ENCODE measurements at places on chromosomes 3 and 15.
A peak's percentile ranks its signal among the peaks of the same experiment; 100 is the strongest.

- DNase-seq: peak; percentile 84
Measured at GRCh38 chr3:58188173-58188564, 22.6 kb downstream of the DNASE1L3 start.

GRCh38 chr15:38702178-38702912, 137.7 kb upstream of the RASGRP1 start:
- no peak for DNase-seq

DNA sequence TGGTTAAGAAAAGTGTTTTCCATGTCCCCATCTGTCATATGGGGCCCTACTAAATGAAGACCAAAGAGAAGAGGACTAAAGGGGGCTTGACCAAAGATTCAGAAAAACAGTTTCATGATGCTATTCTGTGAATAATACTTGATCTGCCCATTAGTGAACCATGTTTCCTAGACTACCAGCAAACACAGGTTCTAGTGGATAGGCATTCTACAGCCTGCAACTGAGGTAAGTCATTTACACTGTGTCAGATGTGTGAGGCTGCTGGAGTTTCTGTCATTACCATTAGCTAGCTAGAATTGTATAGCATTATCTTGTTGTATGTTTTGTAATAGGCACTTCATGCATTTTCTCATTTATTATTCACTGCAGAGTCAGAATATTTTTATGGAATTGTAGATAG, 6.6 kb downstream of the GPR171 start:
- no peak for DNase-seq

- DNase-seq: no peak
Measured at GRCh38 chr3:171453180-171453886, 6.9 kb downstream of the TNIK start.

- peak; percentile 17 for DNase-seq
Measured at GRCh38 chr3:187012609-187013051, 82.3 kb downstream of the ST6GAL1 start.

DNA sequence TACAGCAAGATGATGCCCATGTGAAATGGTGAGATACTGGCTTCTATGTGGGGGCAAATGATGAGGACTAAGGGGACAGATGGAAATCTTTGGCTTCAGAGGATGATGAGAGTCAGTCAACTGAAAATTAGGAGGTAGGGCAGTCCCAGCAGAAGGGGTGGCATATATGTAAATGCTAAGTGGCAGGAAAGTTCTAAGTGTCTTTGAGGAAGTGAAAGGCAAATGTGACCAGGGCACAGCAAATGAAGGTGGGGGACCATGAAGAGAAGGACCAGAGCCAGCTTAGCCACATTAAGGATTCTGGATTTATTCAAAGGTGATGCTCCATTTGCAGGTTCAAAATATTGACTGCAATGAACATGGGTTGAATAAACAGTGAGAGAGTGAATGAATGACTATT, 29.2 kb upstream of the LIMD1 start:
- no peak for DNase-seq

- DNase-seq: no peak
Measured at GRCh38 chr3:108241721-108242120, 19.5 kb upstream of the IFT57 start.

GRCh38 chr15:67782691-67782991, 42.7 kb upstream of the SKOR1 start:
- DNase-seq: no peak

DNA sequence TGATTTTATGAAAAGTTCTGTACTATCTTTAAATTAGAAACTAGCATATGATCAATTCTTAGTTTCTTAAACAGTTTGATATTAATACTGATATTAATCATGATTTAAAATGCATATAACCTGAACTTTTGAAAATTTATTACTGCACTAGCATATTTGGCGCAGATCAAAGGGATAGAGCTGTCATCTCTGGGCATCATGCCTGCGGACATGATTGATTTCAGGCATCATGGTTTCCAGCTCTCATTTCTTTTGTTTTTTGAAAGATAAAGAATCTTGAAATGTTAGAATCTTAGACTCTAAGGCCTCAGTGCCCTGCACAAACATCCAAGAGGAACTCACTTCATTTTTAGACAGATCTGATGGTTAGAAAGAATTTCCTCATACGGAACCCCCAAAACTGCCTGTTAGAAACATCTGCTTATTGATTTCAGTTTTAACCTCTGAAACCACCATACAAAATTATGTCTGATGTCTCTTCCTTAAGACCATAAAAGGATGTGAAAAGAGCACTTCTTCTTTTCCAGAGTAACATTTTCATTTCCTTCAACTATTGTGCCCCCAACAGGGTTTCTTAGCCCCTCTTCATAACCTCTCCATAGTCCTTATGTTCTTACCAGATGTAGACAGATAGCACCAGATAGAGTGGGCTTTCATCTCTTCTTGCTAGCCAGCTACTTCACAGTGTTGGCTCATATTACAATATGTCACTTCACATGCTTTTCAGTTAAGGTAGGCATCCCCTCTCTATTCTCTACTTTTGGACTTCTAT, 110.8 kb downstream of the BBX start:
- DNase-seq: no peak

DNA sequence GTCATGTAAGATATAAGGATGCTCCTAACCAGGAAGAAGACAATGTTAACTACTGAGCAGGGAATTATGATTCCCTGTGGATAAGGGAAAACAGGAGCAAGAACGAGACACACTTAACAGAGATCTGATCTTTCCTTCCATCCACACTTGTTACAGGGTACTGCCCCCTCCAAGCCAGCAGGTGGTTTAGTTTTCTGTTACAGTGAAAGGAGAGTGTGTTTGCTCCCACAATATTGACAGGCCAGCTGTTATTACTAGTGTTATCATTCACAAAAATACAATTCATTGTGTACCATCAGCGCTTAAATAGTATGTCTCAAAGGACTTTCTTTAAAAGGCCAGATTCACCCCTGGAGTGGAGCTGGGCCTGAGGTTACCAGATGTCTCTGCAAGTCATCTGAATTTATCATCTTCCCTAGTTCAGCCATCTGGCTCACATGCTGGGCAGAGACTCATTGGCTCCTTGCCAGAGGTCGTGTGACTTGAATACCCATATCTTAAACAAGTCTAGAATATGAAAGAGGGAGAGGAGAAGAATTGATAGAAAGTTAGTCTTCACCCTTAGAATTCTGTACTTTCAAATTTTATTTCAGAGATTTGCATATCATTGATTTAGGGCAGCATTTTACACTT, 16.8 kb upstream of the FMN1 start:
- DNase-seq: peak; percentile 26

DNA sequence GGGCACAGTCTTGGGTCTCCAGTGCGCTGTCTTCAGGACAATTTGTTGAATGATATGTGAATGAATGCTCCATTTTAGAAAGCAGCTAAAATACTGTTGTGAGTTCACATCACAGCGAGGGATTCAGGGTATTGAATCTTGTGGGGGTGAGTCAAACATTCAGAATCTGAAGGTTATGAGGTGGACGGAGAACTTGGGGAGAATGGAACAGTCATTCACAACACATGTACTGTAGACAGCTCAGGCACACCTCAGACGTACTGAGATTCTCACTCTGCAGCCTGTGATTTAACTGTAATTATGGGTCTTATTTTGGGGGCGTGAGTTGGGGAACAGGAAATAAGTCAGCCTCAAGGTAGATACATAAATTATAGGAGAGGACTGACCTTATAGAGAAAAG, 13.9 kb downstream of the CRYBG3 start:
- DNase-seq: peak; percentile 67

DNA sequence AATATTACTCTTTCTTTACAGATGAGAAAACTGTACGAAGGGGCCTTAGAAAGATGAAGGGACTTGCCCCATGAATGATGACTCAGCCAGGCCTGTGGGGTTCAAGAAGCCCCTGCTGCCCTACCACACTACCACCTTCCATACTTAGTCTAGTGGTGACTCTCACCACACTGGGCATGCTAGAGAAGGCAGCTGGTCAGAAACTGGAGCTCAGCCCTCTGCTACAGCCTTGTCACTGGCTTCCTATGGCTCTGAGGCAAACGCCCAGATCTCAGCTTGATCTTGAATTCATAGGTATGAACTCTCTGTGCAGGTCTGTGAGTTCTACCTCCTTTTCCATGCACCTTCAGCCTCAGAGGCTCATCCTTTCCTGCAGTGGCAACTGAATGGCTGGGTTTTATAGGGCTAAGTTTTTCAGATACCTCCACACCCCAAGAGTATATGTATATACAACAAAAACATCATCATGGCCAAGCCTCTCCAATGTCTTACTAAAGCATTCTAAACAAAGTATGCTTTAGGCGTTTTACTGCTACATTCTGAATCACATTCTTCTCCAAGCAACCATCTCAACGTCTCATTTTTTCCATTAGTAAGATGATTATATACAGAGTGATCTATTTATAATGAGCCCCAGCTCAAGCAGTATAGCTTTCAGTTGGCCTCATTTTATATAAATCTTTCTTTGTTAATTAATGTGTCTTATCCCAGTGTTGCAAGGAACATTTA, 234.1 kb downstream of the GREM1 start:
- DNase-seq: no peak

GRCh38 chr3:156665291-156665690, 9.1 kb upstream of the TIPARP start:
- DNase-seq: peak; percentile 79

GRCh38 chr15:92724144-92724543, 68.6 kb upstream of the FAM174B start:
- no peak for DNase-seq

DNA sequence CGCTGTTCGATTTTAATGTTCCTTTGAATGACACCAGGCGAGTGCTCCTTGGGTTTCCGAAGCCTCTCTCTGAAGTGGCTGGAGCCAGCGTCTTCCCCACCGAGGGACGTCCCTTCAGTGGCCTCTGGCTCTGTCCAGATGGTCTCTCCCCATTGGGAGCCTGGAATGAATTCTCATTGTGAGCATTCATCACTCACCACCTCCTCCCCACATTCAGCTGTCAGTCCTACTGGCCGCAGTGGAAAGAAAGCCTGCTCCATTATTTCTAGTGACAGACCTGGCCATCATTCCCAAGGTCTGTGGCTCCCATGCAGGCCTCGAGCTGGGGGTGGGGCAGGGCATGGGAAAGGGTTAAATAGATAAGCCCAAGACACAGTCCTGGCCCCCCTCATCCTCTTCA, 35.2 kb downstream of the ZNF710 start:
- no peak for DNase-seq

GRCh38 chr3:195246581-195246995, 24.4 kb downstream of the XXYLT1 start:
- DNase-seq: no peak

DNA sequence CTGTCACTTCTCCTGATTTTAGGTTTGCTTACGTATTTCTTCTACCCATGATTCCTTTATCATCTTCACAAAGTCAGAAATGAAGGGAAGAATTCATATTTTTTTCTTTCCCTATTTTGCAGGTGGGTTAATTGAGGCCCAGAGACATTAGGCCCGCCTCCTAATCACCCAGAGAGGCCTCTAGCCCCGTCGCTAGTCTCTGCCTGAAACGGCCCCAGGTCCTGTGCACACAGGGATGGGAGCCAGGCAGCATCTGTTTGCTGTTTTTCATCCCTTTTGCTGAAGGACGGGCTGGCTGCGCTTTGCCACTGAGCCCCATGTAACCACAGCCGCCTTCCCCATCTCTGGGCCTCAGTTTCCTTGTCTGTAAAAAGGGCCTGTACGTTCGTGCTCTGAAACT, 135.9 kb downstream of the FBLN2 start:
- DNase-seq: no peak

- no peak for DNase-seq
Measured at GRCh38 chr3:46203681-46204080, 4.4 kb downstream of the CCR1 start.

DNA sequence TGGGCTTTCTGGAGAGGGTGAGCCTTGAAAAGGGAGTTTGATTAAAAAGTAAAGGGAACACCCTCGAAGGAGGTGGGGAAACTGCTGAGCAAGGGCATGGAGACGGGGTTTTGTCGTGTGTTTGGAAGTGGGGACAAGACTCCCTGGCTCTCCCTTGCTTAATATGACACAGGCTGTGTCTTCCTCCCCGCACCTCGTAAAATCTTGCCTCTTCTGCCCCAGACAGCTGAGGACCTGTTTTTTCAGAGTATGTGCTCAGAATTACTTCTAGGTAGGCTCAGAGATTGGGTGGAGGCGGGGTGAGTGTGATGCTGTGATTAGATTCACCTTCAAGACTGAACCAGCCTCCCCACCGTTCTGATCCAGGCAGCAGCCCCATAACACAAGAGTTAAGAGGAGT, 244.4 kb upstream of the TLE3 start:
- no peak for DNase-seq

DNA sequence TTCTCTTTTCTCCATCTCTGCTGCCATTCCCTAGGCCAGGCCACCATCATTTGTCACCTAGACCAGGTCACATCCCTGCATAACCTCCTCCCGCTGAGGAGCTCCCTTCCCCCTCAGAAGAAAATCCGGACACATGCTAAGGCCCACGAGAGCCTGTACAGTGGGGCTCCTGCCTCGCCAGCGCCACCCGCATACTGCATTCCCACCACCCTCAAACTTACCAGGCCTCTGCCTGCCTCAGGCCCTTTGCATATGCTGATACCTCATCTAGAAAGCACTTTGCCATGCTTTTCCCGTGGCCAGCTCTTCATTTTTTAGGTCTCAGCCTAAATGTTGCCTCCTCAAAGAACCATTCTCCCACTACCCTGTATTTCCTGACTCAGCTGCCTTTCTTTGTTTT, 220.1 kb upstream of the CTDSPL start:
- no peak for DNase-seq

- DNase-seq: no peak
Measured at GRCh38 chr15:99170476-99171065, 65.7 kb downstream of the SYNM start.

- DNase-seq: no peak
Measured at GRCh38 chr3:13136426-13136825, 63.2 kb upstream of the IQSEC1 start.

- DNase-seq: no peak
Measured at GRCh38 chr15:56241374-56242105, 2.1 kb downstream of the RFX7 start.

- peak; percentile 43 for DNase-seq
Measured at GRCh38 chr15:74955796-74956647, 550 bp downstream of the RPP25 start.

- no peak for DNase-seq
Measured at GRCh38 chr3:123076496-123077418, 9.9 kb downstream of the PDIA5 start.

DNA sequence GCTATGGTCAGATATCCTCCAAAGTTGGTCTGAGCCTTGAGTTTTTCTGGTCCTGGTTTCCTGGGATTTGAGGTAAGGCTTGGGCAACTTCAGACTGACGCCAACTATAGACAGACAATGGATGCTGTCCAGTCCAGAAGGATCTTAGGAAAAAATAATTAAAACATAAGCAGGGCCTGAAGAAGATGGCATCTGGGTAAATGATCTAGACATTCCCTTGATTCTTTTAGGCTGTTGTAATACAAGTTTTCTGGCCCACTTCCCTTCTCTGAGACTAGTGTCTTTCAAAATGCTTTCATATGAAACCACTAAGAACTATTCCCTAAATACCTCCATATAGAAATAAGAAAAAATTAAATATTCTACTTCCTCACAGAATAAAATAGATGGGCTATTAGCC, 47.7 kb upstream of the PLXND1 start:
- peak; percentile 74 for DNase-seq

DNA sequence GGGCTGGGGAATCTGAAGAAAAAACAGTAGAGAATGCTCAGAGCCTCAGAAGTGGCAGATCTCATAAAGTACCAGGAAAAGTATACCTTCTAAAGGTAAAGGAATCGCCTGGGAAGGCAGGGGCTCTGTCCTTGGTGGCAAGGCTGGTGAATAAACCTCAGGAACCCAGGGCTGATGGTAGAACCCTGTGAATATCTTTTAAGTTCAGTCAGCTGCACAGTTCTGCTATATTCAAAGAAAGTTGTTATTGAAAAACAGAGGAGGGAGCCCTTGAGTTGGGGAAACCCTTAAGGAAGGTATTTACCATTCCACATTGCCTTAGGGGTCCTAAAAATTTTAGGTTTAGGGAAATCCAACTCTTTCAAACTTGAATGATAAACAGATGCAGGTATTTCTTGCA, 31.2 kb downstream of the ZPLD1 start:
- DNase-seq: no peak

All from EL (cell line).